Stimulated activated CD8-positive, alpha-beta memory T cell treated with anti-CD3 and anti-CD28 coated beads, Interleukin-15, amount 100 ng/mL, for 24 hours (primary cell): ENCODE measurements at places on chromosomes 1 and 21.

- no peak for DNase-seq
Observed at GRCh38 chr1:94068096-94068998, 52.6 kb downstream of the ABCA4 start.

DNA sequence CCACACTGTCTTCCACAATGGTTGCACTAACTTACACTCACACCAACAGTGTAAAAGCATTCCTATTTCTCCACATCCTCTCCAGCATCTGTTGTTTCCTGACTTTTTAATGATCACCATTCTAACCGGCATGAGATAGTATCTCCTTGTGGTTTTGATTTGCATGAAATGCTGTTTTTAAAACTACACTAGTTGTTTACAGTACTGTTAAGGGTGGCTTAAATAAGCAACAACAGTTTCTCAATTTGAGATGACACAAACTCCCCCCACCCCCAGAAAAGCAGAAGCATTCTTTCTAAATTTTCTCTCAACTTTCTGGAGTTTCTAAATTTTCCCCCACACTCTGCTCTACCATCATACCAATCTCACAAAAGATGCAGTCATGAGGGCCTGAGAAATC lies 7.1 kb upstream of the SLAMF7 start:
- no peak for DNase-seq

DNA sequence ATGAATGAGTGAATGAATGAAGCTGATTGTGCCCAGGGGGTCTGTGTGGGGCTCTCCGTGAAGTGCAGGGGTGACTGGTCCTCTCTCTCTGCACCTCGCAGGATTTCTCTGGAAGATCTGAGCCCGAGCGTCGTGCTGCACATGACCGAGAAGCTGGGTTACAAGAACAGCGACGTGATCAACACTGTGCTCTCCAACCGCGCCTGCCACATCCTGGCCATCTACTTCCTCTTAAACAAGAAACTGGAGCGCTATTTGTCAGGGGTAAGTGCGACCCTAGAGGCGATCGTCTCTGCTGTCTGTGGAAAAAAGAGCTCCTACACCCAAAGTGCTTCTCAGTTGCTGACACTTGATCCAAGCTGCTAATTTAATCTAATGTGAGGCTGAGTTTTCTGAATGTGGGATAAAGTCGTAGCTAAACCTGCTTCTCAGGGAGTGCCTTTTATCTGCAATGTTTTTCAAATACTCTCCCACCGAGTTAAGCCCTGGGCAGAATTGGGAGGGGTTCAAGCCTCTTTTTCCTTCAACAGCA lies 101.7 kb downstream of the HUNK start:
- DNase-seq: no peak

GRCh38 chr1:201772178-201772577 lies 56.8 kb upstream of the IPO9 start:
- DNase-seq: no peak

DNA sequence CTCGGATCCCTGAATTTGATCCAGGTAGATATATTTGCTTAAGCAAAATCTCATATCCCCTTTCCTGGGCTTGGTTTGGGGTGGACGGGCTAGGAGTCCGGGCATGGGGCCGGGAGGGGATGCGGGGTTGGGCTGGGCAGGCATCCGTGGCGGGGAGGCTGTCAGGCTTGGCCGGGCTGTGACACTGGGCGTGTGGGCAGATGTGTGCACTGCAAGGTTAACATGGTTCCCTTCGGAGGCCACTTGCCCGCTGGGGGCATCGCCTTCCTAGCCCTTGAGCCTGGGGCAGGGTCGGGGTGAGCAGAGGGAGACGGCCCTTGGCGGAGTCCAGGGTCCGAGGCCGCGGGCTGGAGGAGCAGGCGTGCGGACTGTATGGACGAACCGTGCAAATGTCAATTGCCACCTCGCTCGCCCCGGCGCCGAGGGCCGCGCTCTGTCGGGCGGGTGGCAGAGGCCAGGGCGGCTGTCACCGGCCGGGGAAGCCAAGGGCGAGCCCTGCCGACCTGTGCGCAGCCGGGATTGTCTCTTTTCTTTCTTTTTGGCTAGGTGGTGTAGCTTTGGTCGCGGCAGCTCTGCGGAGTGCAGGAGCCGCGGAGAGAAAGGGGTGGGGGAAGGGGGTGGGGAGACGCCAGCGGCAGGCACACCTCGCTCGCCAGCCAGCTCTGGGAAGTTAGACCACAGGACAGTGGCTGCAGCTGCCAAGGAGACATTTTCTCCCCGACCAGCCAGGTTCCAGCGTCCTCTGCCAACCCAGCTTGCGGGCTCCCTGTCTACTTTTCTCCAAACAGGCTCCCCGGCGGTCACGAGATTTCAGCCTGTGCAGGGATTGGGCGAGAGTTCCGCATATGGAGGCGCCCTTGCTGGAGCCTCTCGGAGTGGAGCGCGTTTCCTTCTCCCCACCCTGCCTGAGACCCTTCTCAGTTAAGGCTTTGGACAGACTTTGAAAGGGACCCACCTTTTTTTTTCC lies 1.3 kb downstream of the RCOR3 start:
- DNase-seq: peak; percentile 26

DNA sequence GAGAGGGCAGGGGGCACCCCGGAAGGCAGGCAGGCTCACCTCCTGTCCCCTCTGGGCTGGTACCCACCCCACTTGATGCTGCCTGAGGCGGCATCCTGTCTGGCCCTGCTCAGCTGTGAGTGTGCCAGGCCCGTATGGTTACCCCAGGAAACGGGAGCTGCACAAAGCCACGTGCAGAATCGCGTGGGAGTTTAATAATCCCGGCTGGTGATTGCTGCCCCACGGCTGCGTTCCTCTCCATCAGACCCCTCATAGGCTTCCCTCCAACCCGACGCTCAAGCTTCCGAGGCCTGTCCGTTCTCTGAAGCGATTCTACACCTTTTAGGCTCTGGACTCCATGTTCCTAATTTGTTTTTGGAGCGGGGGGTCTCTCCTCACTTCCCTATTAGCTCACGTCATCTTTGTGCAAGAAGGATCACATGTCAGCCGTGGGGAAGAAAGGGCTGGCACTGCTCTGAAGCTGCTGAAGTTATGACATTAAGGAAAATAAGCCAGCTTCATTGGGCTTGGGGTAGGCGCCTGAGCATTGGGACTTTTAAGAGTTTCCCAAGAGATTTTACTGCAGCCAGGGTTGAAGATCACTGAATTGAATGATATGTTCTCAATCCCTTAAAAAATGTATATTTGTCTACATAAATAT lies 1.1 kb upstream of the B3GALT5 start:
- no peak for DNase-seq

DNA sequence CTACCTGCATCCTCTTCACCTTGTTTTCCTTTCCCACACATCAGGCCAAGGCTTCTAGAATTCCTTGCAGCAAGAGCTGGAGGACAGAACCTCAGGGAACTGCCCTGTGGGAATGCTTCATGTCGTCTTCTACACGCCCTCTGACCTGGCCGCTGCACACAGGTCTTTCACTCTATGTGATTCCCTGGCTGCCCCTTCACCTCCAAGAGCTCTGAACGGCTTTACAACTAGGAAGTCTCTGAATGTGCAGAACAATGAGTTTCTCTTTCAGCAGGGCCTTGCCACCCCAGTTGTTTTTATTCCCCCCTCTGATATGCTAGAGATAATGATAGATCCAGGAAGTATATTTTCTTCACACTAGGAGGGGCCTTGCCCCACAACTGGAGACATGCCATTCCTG lies 142.6 kb downstream of the CLIC6 start:
- DNase-seq: no peak

GRCh38 chr1:208003241-208003640 lies 92.3 kb upstream of the CD34 start:
- no peak for DNase-seq
